ENCODE measurements at places on chromosomes 2 and 18.

DNA sequence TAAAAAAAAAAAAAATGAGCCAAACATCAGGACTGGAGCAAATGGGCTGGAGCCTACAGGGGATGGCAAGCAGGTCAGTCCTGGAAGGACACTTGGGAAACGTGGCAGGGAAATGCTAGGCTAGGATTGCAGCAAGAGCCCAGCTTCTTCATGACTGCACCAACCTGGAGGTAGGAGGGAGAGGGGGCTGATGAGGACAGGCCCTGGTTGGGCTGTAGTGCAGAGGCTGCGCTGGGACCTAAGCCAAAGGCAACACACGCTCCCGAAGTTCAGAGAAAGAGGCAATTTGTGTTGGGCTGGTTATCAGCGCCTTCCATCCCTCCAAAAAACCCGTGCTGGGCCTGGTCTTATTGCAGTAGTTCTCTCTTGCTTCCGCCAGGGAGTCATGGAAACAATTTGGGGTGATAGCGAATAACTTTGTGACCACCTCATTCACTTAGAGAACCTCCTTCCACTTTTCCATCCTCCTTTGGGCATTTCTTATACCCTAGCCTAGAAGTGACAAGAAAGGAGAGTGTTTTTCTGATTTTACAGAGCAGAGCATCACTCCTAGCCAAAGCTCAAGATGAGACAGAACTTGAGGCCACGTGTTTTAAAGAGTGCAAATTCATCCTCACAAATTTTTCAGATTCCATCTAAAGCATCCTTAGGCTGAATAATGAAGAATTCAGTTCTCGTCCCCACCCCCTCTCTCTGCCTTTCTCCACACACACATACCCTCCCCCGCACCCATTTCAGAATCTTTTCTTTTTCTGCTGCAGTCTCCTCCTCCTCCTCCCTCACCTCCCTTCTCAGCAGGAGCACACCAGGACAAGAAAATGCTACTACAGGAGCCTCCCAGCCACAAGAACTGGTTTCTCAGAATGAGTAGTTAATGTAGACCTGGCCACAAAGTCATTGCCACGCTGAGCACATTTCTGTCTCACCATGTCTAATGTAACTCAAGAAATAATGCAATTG lies 82.5 kb upstream of the STPG4 start:
- no peak for DNase-seq

DNA sequence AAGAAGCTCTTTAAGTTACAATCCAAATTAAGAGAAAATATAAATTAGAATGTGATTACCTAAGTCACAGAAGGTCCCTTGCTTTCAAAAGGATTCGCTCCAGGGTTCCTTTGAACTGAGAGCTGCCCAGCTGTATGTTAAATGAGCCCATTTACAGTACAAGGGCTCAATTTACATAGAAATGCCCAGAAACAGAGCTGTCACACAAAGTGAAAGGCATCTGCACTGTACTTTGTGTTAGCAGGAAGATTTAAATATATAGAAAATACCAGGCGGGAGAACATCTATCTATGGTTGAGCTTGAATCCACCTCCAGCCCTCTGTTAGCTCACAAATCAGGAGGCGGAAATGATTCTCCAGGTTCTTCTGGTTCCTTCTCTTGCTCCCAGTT lies 272.9 kb downstream of the PAX3 start:
- no peak for DNase-seq

GRCh38 chr2:54735636-54736035 lies 12.2 kb downstream of the EML6 start:
- DNase-seq = no peak

- no peak for DNase-seq
Observed at GRCh38 chr2:45993476-45993991, 303.7 kb upstream of the EPAS1 start.

DNA sequence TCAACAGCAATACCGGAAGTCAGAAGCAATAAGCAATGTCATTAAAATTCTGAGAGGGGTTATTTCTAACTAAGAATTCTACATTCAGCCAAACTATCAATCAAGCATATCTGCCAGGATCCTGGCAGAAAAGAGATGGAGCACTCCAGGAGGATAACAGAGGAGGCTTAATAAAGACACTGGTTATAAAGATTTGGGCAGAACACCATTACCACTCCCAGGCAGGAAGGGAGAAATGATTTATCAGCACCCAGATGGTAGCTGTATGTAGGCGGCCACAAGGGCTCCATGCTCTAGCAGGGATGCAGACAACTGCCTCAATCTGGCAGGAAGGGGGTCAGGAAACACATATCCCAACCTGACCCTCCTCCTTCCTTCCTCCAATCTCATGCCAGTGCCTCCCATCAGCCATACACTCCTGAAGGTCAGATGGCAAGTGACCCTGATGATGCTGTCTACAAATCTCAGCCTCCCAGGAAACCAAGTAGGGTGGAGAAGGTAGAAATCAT lies 20.5 kb upstream of the TNFAIP6 start:
- DNase-seq = no peak

DNA sequence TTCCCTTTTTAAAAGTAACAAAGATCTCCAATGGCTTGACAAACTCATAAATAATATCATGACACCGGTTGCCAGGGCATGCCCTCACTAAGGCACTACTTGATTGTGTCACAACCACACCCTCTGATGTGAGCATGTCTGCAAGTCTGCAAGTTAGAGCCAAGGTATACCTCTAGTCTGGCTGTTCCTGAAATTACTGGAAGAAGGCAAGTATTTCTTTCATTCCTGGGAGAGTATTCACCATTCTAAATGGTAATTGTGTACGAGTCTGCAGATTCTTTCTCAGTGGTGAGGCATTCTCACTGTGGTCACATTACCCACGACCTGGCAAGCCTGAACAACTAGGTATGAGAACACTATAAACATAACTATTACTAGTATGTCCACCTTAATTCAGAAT lies 25.7 kb upstream of the RNU4ATAC start:
- no peak for DNase-seq

DNA sequence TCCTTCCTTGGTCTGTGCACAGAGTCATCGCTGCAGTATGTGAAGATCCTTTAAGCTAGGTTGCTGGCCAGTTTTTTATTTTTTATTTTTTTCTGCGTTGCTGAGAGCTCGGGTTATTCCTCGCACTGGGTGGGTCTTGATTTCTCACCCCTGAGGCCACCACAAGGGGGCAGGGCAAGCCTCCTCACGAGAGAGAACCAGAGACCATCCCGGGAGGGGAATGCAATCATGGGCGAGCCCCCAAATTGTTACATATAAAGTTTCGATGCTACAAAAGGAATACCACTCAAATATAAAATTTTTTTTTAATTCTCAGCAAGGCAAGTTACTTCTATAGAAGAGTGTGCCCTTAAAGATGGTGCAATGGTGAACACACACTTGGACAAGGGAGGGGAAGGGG lies 24.9 kb downstream of the HTR2B start:
- no peak for DNase-seq

DNA sequence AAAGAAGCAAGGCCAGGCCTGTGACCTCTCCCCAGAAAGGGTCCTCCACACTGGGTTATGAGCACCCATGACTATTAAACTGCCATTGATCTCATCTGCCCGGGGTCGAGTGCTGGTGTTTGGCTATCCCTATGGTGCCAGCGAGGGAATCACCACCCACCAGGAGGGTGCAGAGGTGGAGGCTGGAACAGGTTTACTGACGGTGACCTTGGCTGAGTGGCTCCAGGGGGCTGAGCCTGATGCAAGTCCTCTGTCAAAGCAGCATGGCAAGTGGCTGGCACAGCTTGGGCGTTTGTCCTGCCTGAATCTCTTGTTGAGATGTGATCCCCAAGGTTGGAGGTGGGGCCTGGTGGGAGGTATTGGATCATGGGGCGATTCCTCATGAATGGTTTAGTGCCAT lies 196.4 kb upstream of the HDAC4 start:
- DNase-seq = no peak

- no peak for DNase-seq
Observed at GRCh38 chr2:55111570-55112228, 61.4 kb upstream of the RTN4 start.

GRCh38 chr2:150415022-150415421 lies 72.4 kb downstream of the RND3 start:
- no peak for DNase-seq

- DNase-seq = no peak
Observed at GRCh38 chr2:224646242-224646846, 61.2 kb upstream of the CUL3 start.

DNA sequence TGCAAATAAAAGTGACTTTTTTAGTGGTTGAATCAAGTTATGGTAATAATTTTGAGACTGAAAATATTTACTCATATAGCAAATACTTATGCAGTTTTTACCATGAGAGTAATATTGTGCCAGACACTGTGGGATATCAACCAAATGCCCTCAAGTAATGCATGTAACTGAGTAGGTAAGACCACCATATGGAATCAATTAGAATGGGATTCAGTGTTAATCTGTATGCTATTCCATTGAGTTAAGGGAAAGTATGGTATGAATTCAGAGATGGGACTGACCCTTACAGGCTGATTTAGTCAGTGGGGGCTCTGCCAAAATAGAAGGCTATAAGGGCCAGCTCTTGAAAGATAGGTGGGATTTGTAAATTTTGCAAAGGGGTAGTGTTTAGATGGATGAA lies 131.6 kb downstream of the CCDC85A start:
- DNase-seq = no peak

DNA sequence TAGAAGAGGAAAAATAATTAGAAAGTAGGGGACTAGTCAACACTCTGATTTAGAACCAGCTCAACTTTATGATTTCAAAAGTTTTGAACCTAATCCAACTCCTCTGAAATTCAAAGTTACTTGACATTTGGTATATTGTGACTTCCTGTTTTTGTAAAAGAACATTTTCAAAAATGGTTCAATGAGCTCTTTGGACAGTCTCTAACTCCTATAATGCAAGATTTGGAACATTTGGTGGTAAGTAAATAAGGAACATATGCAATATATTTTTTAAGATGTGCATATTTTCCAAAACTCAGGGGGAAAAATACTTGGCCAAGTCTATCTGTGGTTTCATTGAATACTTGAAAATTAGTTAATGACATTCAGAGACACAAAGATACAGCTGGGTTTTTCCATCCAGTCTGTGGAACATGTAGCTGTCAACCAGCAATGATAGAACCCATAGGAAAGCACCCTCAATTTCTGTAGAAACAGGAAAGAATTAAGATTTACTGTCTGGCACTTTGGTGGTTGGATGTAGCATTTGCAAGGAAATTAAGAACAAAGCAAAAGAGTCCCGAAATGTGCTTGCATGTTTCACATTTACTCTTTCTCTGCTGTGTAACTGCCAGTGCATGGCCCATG lies 17.0 kb upstream of the ANKRD44 start:
- DNase-seq = no peak

DNA sequence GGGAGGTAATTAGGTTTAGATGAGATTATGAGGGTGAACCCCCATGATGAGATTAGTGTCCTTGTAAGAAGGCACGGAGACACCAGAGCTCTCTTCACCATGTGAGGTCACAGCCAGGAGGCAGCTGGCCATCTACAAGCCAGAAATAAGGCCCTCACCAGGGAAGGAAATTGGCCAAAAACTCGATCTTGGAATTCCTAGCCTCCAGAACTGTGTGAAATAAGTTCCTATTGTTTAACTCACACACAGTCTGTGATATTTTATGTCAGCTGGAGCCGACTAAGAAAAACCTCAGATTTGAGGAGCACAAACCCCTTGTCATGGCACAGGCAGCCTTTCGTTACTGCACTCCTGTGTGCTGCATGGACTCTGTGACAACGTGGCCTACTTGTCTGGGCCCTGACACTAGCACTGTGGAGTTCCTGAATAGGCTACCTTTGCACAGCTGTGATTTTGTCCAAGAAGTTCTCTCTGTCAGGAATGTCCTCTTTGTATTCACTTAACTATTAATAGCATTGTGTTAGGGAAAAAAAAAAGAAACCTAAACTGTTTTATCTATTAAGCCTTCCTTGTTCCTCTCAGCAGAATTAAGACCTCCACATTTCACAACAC lies 319.8 kb downstream of the TDRD15 start:
- no peak for DNase-seq

DNA sequence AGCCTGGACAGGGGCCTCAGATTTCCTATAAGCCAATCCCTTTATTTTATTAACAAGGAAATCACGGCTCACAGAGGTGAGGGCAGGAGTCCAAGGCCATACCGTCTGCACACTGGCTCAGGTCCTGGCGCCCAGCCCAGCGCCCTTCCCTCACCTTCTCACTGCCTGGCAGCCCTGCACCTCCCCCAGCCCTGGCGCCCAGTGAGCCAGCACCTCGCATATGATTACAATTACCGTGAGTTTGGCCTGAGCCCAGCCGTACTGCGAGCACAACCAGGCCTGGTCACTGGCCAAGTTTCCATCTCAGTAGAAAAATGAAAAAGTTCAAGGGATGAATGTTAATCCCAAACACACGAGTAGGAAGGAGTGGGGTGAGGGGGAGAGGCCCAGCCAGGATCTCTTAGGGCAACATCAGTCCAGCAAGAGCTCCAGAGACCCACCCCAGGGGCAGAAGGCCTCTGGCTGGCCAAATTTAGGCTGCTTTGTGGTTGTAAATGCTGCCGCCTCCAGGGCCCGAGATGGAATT lies 68.4 kb downstream of the MCFD2 start:
- DNase-seq = no peak

DNA sequence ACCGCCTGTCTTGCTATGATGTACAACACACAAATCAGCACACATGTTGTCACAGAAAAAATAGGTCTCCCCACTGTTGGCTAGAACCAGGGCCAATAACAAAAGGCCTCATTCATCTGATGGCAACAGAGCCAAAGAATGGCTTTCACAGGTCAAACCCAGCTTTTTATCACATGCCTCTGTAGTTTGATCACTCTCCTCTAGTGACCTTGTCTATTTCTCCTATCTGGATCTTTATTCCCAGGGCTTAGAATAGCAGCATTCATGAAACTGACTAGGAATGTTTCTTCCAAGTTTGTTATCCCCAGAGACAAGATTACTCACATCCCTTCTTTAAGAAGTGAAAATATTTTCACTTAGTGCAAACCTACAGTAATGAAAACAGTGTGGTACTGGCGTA lies 285.8 kb upstream of the GYPC start:
- DNase-seq = no peak

- DNase-seq = no peak
Observed at GRCh38 chr2:163717993-163718680, 17.7 kb downstream of the FIGN start.

- no peak for DNase-seq
Observed at GRCh38 chr2:23916727-23917405, 10.1 kb downstream of the ATAD2B start.

GRCh38 chr18:28823506-28824182 lies 646.7 kb upstream of the CDH2 start:
- DNase-seq = no peak

GRCh38 chr2:202780514-202781021 lies 91.0 kb downstream of the ICA1L start:
- peak; percentile 75 for DNase-seq

- no peak for DNase-seq
Observed at GRCh38 chr2:165055082-165055851, 99.9 kb upstream of the SLC38A11 start.

GRCh38 chr2:100928235-100928634 lies 73.9 kb upstream of the RPL31 start:
- DNase-seq = no peak

DNA sequence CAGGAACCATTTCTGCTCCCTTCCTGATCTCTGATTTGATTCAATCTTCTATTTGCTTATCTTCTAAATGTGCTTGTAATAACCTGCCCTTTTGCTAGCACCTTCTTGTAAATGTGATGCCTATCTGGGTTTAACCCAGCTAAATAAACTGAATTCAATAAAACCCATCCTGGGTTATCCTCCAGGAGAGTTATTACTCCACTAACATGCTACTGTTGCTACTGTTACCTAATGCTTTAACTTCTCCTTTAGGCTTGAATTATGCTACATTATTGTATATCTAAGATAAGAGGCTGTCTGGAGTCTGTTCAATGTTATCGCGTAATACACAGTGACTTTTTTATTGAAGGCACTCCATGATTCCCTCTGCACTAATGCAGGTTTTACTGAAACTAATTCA lies 206.5 kb upstream of the CTAGE1 start:
- no peak for DNase-seq

All from GM06990 (cell line).